CD4-positive, alpha-beta T cell treated with Interleukin-1 beta for 1 hour (primary cell): ENCODE measurements at places on chromosomes 11 and 22.

DNA sequence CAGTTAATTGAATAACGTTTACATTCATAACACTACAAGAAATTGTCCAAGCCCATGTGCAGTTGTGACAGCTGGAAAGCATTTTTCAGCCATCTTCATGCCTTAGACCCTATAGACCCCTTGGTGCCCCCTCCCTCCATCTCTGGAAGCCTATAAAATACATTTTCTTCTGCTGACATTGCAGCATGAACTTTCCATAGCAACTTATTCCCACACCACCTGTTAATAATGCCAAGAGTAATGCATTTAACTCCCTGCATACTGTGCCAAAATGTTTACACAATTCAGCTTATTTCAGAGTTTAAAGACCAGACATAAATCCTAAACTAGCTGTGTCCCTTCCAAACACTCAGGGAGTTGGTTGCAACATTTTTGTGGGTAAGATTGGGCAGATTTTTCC, 143.0 kb upstream of the ARHGAP20 start:
- no peak for DNase-seq

GRCh38 chr11:71307811-71308645, 55.7 kb upstream of the SHANK2 start:
- DNase-seq, result no peak

- DNase-seq, result no peak
Measured at GRCh38 chr11:95668131-95668530, 121.5 kb downstream of the FAM76B start.

DNA sequence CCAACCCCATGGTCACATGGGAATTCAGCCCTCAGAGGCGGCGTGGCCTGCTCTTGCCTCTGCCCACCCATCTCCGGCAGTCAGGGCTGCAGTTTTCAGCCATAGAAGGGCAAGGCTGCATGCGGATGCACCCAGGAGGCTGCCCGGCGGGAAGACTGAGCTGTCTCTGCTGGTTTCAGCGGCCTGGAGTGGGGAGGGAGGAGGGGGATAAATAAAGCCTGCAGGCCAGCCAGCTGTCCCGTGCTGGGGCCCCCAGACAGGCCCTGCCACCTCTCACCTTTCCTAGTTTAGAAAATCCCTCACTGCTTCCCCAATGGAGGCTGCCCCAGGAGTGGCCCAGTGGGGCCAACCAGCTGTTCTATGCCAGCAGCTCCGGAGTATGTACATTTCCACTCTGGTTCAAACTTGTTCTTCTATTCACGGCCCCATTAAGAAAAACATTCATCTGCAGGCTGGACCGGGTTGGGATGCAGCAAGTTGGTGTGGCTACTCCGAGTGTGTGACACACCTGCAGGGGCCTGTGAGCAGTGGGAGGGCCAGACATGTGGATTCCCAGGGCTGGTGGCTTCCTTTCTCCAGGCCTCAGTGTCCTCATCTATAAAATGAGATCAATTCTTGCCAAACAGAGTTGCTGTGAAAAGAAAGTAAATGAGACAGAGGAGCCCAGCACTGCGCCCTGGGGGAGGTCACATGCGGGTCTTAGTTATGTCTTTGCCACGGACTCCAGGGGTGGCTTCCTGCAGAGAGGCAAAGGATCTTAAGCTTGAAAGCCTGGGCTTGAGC, 5.0 kb downstream of the MICALL1 start:
- DNase-seq, result no peak

DNA sequence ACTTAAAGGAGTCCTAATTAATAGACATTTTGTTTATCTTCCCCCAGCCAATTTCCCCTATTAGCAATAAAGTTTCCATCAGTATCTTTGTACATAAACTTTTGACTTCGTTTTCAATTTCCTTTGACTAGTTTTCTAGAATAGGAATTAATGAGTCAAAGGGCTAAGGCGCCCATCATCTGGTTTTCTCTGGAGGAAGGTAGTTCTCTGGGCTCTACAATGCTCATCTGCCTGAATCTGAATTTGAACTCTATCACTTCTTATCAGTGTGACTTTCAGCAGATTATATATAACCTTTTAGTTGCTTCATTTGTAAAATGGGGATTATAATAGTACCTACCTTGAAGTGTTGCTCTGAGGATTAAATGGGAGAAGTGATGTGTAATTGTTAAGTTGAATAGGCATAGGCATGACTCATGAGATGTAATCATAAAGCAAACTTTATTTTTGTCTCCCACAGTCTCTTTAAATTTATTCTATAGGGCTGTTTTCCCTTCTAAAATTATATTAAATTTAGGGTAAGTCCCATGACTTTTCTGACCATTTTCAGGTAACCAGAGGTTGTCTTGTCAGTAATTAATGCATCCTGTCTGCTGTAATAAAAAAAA, 5.8 kb upstream of the TUB start:
- no peak for DNase-seq

GRCh38 chr11:2947744-2948143, 18.5 kb upstream of the PHLDA2 start:
- no peak for DNase-seq

DNA sequence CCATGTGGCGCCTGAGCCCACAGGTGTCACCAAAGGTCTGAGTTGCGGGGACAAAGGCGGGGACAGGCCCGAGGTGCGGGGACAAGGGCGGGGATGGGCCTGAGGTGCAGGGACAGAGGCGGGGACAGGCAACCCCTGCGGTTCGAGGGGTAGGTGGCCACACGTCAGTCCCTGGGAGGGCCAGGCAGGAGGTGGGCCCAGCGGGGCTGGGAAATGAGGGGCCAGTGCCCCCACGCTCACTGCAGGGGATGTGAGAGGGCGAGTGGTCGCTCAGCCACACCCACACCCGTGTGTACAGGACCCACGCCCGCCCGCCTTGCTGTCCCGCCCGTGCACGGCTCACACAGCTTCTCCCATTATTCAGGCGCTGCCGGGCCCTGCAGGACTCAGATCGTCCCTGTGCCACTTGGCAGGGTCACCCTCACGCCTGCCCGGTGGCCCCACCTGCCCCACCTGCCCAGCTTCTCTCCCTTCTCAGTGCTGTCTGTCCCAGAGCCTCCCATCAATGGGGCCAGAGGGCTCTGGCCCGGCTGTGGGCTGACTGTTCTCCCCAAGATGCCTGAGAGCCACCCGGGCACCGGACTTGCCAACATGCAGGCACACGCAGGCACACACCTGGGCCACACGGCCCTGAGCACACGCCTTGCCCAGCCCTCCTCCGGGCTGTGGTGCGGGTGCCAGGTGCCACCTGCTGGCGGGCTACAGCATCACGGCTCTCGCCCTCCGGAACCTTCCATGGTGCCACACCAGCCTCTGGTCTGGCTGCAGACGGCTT, 14.2 kb upstream of the MUC6 start:
- peak; percentile 74 for DNase-seq

- DNase-seq, result no peak
Measured at GRCh38 chr11:107834995-107835394, 23.6 kb downstream of the SLC35F2 start.

- DNase-seq, result no peak
Measured at GRCh38 chr11:72391638-72392423, 42.5 kb downstream of the CLPB start.

GRCh38 chr11:130574740-130575139, 126.3 kb downstream of the ADAMTS15 start:
- no peak for DNase-seq

DNA sequence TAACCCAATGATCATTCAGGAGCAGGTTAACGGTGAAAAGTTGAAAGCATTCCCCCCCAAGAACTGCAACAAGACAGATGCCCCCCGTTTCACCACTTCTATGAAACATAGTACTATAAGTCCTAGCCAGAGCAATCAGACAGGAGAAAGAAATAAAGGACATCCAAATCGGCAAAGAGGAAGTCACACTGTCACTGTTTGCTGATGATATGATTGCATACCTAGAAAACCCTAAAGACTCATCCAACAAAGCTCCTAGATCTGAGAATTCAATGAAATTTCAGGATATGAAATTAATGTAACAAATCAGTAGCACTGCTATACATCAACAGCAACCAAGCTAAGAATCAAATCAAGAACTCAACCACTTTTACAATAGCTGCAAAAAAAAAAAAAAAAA, 32.8 kb downstream of the PIWIL3 start:
- DNase-seq, result no peak

GRCh38 chr11:7551571-7551970, 37.8 kb downstream of the PPFIBP2 start:
- DNase-seq, result no peak

- no peak for DNase-seq
Measured at GRCh38 chr11:107898270-107898669, 30.0 kb upstream of the RAB39A start.

DNA sequence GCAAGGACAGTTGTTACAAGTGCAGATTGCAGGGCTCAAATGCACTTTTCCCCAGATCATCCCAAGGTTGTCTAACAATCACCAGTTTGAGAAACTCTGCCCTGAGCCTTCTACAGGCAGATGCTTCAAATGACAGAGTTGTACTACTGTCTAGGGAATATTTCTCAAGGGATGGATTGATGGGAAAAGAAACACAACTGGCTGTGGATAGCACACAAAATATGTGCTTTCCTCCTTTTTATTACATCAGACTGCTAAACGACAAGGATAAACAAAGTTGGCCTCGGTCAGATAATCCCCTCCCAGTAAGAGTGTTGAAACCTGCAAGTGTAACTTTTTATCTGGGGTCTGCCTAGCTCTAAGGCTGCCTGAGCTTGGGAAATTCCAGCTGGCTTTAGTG, 46.6 kb upstream of the SORL1-AS1 start:
- no peak for DNase-seq

DNA sequence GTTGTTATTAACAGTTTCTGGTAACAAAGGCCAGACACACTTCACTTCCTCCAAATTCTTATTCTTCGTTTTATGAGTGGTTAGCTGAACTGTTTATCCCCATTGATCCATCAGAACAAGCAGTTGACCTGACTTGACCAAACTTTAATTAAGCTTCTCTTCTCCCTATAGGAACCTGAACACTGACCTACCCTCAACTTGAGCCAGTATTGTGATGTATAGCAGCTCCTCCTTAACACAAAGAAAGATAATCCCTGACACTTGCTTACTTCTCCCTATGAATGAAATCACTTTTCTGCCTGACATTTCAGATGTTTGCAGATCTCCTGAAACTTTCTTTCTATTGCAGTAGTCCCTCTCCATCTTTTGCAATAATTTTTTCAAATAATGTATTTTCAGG, 41.9 kb downstream of the ANO5 start:
- DNase-seq, result no peak

- DNase-seq, result no peak
Measured at GRCh38 chr11:90120191-90120590, 14.3 kb upstream of the NAALAD2 start.

DNA sequence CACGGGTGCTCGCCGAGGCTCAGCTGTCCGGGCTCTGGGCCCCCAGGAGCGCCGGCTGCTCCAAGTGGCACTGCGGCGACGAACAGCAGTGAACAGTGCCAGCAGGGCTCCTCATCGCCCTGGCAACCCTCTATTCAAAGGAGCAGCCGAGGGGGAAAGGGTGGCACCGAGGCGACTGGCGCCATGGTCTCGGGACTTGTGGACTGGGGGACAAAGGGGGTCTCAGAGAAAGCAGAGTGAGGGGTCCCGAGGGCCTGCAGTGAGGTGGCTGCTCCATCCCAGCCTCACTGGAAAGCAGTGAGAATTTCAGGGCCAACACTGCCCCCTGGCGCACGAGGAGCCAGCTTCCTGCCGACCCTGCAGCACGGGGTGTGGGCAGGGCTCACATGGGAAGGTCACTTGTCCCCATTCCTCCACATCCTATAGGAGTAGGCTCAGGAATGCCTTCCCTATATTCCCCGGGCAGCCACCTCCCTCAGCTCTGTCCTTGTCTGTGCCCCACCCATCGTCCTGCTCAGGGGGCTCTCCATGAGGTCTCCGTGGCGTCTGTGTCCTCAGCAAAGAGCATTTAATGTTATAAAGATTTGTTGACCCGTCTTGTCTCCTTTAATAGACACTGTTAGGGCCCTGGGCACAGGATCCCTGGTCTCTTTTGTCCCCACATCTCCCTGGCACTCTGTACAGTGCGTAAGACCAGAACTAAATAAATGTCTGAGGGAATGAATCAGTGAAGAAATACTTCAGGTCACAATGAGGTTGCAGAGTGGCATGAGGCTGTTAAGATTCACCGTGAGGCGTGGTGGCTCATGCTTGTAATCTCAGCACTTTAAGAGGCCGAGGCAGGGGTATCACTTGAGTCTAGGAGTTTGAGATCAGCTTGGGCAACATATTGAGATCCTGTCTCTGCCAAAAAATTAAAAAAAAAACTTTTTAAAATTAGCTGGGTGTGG, 26.4 kb downstream of the LRFN4 start:
- DNase-seq, result peak; percentile 51

- DNase-seq, result no peak
Measured at GRCh38 chr11:132838627-132839026, 693.7 kb downstream of the OPCML start.

DNA sequence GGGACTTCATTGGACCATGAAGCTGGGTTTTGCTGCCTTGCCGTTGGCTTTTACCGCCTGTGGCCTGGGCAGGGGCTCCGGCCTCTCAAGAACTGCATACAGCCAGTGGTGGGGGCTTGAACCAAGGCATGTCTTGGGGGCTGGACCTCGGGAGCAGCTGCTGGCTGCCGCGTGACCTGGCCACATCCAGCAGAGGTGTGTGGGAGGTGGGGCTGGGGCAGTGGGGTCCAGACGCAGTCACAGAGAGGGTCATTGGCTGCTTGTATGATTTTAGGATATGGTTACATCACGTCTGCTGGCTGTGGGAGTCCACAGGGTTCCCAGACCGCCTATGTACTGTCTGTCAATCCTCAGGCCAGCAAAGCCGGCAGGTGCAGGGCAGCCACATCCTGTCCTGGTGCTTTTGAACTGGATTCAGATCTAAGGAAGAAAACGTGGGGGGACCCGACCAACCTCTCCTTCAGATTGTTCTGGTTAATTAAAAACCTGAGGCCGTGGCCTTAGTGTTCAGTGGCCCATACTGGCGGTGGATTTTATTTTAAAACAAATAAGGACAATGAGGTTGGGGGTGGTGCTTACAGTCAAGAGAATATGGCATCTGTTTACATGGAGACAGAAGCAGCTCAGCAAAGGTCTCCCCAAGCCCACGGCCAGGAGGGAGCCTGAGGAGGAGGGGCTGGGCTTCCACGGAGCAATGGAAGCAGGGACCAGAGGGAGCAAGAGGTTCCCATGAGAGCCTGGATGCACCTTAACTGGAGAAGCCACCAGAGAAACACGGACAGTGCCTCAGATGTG, 426.0 kb downstream of the TBC1D22A start:
- DNase-seq, result no peak

- peak; percentile 55 for DNase-seq
Measured at GRCh38 chr22:17781319-17782031, 7.2 kb upstream of the BID start.

- DNase-seq, result no peak
Measured at GRCh38 chr11:94558468-94558867, 8.7 kb upstream of the PIWIL4 start.

GRCh38 chr11:11657218-11657955, 35.6 kb upstream of the GALNT18 start:
- no peak for DNase-seq

DNA sequence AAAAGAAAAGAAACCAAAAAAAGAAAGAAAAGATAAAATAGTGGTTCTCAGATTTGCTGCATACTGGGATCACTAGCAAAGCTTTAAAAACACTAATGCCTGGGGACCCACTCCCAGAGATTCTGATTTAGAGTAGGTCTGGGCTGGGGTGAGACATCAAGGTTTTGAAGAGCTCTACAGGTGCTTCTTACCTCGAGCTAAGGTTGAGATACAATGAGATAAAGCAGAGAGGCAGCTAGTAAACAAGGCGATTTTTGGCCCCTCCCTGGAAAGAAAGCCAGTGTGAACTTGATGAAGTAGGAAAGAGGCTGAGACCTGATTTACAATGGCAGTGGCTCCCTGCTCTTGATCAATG, 327.6 kb upstream of the CCDC90B start:
- DNase-seq, result no peak

- DNase-seq, result no peak
Measured at GRCh38 chr11:85685820-85686459, at the start of gene CCDC89. TSS of gene CCDC89 (minus strand) at chr11:85686195. CDS start at chr11:85686130, 65 bp downstream.

- DNase-seq, result no peak
Measured at GRCh38 chr22:25956801-25957200, 212.5 kb upstream of the SEZ6L start.
